ENCODE measurements at places on chromosomes 6 and 20. TPM values are rescaled to one million over a fixed set of nuclear protein-coding genes. Genes with fewer than 3 reads are reported as not detected.

The HLA-DOA gene
- total RNA-seq, result not detected

The SNX3 gene
- total RNA-seq, result 235 TPM

DNA sequence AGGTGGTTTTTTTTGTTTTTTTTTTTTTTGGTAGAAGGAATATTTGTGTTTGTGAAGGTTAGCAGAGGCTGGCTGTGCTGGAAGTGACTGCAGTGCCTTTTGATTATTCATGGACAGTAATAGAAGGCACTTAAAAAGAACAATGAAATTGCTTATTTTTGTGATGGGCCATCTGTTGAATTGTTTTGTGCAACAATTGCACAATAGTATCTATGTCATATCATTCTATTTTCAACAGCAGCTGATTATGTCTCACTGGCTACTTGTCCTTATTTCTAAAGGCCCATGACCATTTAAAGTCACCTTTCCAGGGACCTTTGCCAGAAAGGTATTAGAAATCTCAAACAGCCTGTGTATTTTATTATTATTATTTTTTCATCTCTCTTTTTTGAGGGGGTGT, 70.6 kb downstream of the AFG1L start:
- no peak for DNase-seq

- no peak for DNase-seq
These were observed 48.9 kb downstream of the RNASET2 start for GRCh38 chr6:166907373-166907841.

DNA sequence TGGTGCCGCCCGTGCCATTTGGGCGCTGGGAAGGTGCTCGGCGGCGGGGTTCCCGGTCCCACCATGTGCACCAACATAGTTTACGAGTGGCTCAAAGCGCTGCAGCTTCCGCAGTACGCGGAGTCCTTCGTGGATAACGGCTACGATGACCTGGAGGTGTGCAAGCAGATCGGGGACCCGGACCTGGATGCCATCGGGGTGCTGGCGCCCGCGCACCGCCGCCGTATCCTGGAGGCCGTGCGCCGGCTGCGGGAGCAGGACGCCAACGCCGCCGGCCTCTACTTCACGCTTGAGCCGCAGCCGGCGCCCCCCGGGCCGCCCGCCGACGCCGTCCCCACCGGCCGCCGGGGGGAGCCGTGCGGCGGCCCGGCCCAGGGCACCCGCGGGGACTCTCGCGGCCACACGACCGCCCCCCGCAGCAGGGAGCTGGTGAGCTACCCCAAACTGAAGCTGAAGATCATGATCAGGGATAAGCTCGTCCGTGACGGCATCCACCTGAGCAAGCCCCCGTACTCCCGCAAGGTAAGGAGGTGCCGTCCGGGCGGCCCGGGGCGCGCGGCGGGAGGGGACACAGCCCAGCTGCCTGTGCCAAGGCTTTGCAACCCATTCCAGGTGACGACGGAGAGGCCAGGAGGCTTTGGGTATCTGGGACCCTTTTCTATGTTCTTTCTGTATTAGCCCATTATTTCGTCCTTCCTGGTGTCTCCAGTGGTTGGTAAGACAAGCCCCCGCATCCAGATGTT, 547 bp downstream of the SAMD5 start:
- peak; percentile 35 for DNase-seq

GRCh38 chr6:49950415-49950751, 13.6 kb downstream of the DEFB114 start:
- no peak for DNase-seq

All from MG63 (cell line).